ENCODE measurements at places on chromosomes 1 and 21.

GRCh38 chr1:187588917-187589316 lies 760.2 kb downstream of the PLA2G4A start:
- DNase-seq, result no peak

- DNase-seq, result no peak
Measured at GRCh38 chr1:151237678-151238466, 16.7 kb upstream of the PSMD4 start.

DNA sequence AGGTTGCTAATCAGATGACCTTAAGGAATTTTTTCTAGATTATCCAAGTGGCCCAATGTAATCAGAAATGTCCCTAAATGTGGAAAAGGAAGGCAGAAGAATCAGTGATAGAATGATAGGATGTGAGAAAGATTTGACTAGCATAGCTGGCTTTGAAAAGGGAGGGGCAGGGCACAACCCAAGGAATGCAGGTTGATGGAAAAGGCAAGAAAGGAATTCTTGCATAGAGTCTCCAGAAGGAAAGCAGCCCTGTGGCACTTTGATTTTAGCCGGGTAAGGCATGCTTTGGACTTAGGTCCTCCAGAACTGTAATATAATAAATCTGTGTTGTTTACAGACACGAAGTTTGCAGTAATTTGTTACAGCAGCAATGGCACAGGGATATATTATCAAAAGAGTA lies 375.7 kb upstream of the B3GALT2 start:
- no peak for DNase-seq

DNA sequence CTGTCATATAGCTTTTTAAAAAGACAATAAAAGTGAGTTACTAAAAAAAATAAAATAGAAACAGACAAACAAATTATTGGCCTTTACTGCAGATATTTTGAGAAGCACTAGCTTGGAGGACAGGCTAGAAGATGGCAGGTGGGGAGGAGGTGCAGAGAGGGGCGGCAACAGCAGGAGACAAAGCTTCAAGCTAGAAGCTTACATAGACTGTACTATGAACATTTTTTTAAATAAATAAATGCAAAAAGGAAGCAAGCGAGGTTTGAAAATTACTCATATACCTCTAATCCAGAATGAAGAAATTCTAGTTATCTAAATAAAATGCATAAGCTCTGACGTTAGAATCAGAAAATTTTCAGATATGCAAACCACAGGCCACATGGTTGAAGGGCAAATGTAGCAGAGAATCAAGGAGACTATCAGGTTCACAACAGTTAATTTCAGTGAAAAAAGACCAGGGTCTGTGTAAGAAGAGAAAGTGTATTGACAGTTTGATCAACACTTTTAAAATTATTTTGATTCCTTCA lies 54.9 kb downstream of the NRIP1 start:
- DNase-seq, result no peak

DNA sequence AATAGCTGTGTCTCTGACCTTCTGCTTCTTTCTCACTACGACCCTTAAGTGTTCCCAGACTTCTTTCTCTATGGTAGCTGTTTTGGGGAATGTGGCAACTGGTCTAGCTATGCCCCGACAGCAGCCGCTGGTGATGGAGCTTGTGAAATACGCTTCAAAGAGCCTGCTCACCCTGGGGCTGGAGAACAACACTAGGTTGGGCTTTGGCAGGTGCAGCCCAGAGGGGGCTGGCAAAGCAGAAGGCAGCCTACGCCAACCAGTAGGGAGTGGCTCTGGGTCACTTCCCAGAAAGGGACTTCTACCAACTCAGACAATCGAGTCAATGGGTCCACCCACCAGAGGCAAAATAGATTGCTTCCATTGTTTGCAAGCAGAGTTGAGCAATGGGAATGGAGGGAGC lies 262.8 kb downstream of the LMO4 start:
- DNase-seq, result no peak
